ENCODE measurements at places on chromosomes 16 and 17. TPM values are rescaled to one million over a fixed set of nuclear protein-coding genes. Genes with fewer than 3 reads are reported as not detected.

DNA sequence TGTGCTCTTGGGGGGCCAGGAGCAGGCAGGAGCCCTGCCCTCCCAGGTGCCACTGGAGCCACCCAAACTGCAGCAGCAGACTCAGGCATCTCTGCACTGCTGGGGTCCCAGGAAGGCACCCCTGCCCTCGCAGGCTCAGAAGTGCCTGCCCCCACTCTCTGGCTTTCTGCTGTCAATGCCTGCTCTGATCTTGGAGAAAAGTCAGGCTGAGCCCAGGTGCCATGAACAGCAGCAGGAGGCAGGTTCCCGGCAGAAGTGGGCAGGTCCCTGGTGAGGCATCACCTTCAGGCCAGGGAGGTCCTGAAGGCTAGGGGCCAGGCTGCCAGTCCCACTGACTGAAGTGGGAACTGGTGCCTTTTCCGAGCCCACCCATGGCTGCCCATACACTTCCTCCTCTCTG lies 106.5 kb downstream of the MGAT5B start:
- DNase-seq = no peak

DNA sequence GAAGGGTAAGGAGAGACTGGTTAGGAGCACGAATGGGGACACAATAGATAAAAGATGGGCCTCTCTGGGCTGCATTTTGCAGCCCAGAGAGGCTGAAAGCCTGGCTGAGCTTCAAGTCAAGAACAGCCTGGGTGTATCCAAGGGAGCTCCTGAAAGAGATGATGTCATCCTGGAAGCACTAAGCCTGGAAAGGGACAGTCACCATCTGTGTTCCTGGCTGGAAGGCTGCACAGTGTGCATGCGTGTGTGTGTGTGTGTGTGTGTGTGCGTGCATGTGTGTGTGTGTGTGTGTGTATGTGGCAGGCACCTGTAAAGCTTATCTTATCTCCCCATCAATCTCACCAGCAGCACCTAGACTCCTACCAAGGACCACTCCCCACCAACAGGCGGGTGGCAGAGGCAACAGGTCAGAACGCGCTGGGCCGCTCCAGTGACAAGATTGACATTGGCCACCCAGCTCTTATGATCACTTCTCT lies 44.1 kb downstream of the COG7 start:
- peak; percentile 79 for DNase-seq

DNA sequence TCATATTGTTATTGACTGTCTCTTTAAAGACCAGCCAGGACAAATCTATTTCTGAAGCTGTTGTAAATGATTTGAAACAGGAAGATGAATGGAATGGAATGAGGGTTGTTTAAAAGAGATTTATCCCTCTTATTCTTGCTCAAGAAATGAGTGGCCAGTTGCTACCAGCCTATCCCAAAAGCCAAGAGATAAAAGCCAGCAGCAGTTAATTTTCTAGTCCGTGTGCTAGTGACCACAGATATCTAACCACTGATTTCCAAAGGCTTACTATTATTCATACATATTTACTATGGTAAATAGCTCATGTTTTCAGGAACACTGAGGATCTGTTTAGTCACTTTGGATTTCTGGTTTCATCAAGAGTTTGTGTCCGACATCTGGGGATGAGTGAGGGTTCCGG lies 105.7 kb downstream of the CDH13 start:
- DNase-seq = no peak

DNA sequence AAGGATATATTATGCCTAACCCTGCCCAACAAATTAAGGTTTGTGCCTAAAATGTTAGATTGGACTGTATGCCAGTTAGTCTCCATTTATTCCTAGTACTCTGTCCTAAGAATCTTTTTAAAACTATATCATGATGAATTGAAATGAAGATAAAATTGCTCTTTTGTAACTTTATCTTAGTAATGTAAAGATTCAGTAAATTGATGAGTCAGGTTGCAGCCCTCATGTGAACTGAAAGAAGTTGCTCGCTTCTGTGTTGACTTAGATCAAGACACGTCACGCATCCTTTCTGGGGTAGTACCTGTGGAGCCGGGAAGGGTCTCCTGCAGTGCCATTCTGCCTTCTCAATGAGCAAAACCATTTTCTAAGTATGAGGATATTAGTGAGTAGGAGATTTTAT lies 63.3 kb downstream of the GAN start:
- no peak for DNase-seq

DNA sequence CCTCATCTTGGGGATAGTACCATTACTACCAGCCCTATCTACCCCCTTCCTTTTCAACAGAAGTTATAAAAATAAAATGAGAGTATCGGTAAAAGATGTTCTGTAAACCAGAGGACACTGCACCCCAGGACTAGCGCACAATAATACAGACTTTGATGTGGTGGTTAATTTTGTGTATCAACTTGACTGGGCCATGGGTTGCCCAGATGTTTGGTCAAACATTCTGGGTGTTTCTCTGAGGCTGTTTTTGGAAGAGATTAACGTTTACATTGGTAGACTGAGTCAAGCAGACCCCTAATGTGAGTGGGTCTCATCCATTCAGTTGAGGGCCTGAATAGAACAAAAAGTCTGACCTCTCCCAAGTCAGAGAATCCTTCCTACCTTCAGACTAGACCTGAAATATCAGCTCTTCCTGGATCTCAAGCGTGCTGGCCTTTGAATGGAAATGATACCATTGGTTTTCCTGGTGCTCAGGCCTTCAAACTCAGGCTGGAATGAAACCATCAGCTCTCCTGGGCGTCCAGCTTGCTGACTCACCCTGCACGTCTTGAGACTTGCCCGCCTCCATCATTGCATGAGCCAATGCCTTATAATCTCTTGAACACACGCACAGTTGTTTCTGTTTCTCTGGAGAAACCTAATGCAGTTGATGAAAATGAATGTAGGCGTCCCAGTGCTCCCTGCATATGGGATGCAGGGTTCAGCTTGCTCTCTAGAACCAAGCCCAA lies 10.1 kb downstream of the MRM1 start:
- DNase-seq = no peak

GRCh38 chr16:12800817-12801216 lies 2.9 kb downstream of the CPPED1 start:
- no peak for DNase-seq

DNA sequence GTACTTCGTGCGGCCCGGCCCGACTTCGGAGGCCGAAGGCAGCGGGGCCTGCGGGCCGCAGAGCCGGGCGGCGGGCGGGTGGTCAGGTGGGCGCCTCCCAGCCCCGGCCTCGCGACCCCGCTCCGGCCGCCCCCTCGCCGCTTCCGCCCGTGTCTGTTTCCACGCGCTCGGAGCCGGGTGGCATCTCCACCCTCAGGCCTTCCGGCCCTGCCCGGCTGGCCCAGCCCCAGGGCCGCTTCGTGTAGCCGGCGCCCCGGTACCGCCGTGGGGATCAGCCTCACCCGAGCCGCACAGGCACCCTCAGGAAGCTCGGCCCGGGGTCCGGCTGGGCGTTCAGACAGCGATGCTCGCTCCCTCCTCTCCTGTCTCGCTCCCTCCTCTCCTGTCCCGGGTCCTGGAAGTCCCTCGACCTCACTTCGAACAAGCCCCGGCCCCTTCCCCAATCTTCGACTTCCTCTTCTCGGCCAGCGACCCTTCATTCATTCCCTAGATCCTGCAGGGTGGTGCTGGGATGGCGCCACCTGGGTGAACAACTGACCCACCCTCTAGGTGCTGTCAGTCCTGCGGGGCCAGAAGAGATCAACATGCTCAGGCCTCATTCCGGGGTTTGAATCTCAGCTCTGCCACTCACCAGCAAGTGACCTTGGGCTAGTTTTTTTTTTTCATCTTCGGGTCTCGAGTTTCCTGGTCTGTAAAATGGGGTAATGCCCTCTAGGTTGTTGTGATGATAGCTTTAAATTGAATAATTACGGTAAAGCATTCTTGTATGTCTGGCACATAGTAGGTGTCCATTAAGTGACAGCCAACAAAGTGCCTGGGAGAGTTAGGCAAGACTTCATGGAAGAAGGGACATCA lies 610 bp downstream of the VPS4A start:
- DNase-seq = no peak

DNA sequence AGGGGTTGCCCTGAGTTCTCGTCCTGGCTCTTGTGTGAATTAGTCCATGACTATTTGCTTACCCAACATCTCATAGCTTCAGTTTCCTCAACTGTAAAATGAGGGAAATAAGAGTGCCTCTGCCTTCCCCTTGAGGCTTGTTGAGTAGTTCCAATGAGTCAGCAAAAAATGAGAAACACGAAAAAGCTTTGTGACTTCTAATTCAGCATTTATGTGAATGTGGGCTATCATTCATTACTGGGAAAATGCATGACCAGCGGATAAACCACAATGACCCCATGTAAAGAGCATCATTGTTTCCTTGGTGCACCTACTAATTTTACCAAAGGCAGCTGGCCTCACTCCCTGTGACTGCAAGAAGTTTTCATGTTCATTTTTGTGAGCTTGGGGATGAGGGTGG lies 374.6 kb upstream of the HSBP1 start:
- DNase-seq = no peak

- no peak for DNase-seq
These were observed 64.2 kb downstream of the CREBBP start for GRCh38 chr16:3816326-3816725.

DNA sequence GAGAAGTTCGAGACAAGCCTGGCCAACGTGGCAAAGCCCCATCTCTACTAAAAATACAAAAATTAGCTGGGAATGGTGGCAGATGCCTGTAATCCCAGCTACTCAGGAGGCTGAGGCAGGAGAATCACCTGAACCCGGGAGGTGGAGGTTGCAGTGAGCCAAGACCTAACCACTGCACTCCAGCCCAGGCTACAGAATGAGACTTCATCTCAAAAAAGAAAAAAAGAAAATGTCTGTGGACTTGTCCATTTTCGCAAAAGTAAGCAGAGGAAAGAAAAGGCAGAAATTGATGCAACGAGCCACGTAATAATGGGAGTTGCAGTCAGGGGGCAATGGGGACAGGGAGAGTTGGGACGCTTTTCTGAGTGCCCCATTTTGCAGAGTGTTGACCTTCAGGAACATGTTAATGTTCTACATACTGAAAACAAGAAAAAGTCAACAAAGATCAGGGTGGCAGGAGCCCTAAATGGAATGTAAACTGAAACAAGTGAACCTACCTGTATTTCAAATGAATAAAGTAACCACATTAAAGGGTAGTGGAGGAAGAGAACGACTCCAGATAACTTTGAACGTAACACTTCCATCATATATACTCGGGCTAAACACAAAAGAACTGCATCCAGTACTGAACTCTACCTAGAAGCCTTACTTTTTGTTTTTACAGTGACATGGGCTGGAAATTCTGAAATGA lies 76.4 kb downstream of the CNGB1 start:
- no peak for DNase-seq

- no peak for DNase-seq
These were observed 5.5 kb upstream of the TMEM92 start for GRCh38 chr17:50268743-50269275.

DNA sequence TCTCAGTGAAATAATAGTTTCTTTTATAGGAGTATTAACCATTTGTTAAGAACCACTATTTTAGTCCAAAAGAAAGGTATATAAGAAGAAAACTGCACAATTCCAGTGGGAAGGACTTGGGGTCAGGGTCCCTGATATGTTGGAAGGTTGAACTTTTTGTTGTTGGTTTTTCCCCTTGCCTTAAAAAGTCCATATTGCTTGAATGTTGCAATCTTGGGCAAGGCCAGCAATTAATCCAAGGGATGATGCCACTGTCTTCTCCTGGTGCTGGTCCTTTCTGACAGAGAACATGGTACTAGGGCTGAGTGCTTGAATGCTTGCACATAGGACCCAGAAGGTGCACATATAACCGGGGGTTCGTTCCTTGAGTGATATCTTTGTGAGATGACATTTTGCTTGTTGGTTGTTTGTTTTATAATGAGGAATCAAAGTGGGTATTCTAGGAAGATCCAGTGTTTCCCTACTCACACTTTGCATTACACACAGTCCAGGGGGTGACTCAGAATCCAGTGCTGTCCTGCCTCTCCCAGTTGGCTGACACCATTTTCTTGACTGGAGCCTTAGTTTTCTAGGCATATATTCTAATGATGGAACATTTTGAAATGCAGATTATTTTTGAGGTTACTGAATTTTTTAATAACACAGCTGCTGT lies 54.9 kb downstream of the SIAH1 start:
- no peak for DNase-seq

DNA sequence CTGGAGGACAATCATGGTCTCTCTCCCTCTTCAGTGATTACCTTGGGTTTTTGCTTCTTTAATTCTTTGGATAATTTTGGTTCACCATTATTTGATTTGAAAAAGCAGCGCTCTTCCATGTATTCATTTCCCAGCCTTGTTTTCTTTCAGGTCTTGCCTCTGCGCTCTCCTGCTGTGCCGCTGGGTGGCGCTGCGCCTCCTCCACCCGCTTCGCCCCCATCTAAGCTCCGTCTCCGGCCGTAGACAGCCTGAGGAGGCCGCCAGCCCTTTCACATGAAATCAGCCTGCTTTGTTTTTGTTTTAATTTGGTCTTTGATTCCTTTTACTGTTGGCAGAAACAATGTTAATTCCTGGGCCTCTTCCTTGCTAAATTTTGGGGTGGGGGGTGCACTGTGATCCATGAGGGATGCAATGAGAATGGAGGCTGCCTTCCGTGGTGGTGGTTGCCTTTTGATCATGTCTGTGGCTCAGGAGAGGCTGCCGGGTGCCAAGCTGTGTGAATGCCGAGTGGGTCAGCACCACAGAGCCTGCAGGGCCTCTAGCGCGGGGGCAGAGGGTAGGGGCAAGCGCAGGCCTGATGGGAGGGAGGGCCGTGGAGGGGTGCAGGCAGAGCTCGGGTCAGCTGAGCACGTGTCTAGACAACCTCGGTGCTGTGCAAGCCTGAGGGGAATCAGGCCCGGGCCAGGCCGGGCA lies 64.1 kb downstream of the PLD6 start:
- no peak for DNase-seq

DNA sequence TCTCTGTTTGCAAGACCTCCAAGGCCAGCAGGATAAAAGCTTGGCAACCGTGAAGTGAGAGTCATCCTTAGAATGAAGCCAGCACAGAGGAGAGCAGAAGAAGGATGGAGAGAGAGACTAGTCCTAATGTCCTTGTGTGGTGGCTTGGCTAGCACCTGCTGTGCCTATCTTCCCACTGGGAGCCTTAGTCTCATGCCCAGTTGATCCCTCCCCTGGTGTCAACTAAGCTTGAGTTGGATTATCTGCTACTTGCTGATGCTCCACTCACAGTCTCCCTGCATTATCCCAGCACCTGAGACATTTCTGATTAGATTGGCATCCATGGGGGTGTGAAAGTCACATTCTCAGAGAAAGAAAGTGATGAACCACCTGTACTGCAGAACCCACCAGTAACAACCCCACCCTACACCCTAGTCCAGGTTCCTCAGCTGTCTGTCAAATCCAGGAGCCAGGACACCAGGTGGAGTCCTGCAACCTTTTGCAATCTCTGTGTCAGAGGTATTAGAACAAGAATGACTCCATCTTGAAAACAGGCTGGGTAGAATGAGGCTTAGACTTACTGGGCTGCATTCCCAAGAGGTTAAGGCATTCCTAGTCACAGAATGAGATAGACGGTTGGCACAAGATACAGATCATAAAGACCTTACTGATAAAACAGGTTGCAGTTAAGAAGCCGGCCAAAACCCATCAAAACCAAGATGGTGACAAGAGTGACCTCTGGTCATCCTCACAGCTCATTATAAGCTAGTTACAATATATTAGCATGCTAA lies 460.2 kb upstream of the C16orf82 start:
- DNase-seq = no peak

- DNase-seq = no peak
These were observed 26.8 kb upstream of the SLC5A10 start for GRCh38 chr17:18925187-18925586.

GRCh38 chr16:23941963-23942564 lies 106.3 kb downstream of the PRKCB start:
- DNase-seq = no peak

NUDT16L1 gene
- polyA plus RNA-seq = 23.3 TPM

ABCA3 gene
- 14.5 TPM for polyA plus RNA-seq

LYRM9 gene
- polyA plus RNA-seq = 10.5 TPM

NOL3 gene
- 34.4 TPM for polyA plus RNA-seq

MAPT gene
- polyA plus RNA-seq = 12.3 TPM

CEP295NL gene
- 0.42 TPM for polyA plus RNA-seq

TBC1D26 gene
- 0.35 TPM for polyA plus RNA-seq

PYY gene
- not detected for polyA plus RNA-seq
